ENCODE measurements at places on chromosomes 7 and 10. TPM values are rescaled to one million over a fixed set of nuclear protein-coding genes. Genes with fewer than 3 reads are reported as not detected.

DNA sequence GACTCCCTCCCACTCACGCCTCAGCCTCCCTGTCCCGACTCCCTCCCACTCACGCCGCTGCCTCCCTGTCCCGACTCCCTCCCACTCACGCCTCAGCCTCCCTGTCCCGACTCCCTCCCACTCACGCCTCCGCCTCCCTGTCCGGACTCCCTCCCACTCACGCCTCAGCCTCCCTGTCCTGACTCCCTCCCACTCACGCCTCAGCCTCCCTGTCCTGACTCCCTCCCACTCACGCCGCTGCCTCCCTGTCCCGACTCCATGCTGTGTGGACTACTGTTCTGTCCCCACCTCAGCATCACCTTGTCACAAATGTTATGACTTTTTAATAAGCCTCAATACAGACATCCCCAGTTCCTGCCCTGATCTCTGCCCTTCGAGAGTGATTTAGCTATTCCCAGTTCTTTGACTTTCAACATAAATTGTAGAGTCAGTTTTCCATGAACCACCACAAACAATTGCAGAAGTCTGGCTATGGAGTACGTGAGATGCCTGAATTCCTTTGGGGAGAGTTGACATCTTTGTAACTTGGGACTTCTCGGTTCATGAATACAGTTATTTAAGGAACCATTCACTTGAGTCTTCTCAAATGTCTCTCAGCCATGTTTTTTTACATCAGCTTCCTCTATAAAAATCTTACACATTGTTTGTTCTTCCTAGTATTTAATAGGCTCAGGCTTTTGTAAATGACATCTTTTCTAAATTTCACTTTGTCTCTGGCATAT, 71.9 kb downstream of the FOXL3 start:
- no peak for DNase-seq

DNA sequence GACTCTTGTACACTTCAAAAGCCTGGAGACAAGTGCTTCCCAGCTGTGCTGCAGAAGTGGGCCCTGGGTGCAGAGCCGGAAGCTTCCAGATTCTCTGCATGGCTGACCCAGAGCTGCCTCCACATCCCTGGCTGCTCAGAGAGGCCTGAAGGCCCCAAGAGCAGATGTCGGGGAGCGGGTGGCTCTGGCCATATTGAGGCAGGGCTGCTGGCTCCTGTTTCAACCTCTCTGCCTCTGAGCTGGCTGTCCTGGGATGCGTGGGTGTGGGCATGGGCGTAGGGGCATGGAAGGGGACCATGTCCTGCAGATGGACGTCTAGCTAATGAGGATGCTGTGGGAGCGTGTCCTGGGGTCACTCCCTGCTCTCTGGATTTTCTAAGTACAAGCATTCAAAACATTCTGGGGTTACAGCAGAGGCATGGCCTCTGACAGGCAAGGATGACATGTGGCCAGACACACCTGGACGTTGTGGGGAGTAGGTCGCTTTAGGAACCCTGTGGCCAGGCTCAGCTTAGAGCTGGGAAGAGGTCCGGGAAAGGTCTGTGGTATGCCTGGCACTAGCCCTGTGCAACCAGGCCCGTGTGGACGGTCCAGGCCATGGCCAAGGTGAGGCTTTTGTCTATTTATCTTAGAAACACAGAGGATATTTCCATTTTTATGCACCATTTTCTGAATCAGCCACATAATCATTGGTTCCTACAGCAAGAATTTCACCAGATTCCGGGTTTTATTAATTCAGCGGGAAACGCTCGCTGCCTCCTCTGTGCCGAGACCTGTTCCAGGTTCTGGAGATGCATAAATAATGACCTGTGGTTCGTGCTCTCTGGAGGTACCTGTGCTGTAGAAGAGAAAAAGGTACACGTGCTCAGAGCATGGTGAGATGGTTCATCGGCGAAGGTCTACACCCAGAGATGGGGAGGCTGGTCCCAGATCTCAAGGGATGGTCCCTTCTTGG, 361.1 kb downstream of the GLRX3 start:
- no peak for DNase-seq

DNA sequence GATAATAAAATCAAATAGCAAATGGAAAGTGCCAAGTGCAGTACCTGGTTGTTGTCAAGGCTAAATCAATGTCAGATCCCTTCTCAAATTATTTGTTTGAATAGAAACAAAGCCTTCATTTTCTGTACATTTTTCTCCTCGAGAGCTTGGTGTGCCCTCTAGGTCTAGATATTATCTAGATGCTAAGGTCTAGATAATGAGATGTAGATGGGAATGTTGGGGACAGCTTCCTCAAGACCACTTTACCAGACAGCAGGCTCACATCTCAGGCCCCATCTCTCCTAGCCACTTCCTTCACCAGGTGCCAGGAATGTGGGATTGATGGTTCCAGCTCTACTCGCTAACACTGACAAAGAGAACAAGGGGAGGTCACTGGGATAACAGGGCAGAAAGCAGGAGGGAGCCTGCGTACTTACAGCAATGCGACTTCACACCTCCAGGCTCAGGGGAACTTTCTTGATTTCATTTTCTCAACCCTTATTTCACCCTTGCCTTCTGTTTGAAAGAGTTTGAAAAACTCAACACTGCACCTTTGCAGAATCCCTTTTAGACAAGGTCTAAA, 451.4 kb upstream of the VSTM2A start:
- no peak for DNase-seq

DNA sequence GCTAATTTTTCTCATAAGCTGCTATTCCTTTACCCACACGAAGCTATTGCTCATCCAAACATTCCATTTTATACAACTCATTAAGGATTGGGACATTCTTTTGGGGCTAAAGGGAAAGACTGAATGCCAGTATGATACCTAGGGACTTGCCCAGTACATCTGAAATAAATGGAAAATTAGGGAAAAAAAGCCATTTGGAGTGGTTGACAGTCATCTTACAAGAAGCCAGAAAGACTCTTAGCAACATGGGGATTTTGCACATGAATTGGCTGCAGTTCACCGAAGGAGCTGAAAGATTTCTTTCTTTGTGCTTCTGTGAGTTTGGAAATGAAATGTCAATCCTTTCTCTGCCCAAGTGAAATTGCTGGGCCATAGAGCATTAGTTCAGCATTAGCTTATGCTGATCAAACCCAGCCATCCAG, 43.3 kb upstream of the MTURN start:
- DNase-seq = no peak

- no peak for DNase-seq
These were observed 135.3 kb downstream of the PRKAG2 start for GRCh38 chr7:151741585-151741984.

DNA sequence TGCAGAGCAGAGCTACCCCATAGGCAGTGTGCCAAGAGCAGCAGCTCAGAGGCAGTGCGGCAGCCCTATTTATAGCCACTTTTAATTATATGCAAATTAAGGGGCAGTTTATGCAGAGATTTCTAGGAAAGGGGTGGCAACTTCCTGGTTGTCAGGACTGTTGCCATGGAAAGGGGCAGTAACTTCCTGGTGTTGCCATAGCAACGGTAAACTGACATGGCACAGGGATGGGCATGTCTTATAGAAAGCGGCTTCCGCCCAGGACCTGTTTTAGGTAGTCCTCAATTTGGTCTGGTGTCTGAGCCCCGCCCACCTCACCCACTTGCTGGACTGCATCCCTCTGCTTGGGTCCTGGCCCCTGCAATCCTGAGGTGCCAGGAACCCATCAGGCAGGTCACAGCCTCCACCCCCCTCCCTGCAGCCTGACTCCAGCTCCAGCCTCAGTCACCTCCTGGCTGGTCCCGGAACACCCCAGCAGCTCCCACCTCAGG, 115.8 kb downstream of the TMEM130 start:
- no peak for DNase-seq

HOXA5 gene
- total RNA-seq = 0.14 TPM
